ENCODE measurements at places on chromosomes 6 and 20.
A peak's percentile ranks its signal among the peaks of the same experiment; 100 is the strongest.

- DNase-seq: no peak
Measured at GRCh38 chr20:1144401-1145172, 26.2 kb downstream of the PSMF1 start.

DNA sequence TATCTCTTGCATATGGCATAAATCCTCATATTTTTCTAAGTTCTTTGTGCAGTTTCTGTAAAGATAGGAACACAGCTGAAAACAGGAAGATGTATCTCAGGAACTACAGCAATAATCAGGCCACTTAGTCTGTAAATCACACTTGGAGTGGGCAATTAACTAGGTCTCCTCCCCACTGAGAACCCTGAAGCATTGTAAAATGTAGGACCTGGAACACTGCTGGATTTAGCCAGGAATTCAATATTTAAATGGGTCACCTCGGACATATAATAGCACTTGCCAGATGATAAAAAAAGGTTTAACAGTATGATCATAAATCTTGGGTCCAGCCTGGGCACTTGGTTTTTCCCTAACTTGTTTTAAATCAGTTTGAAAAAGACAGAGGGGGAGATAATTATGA lies 155.0 kb downstream of the GRM1 start:
- DNase-seq: no peak

DNA sequence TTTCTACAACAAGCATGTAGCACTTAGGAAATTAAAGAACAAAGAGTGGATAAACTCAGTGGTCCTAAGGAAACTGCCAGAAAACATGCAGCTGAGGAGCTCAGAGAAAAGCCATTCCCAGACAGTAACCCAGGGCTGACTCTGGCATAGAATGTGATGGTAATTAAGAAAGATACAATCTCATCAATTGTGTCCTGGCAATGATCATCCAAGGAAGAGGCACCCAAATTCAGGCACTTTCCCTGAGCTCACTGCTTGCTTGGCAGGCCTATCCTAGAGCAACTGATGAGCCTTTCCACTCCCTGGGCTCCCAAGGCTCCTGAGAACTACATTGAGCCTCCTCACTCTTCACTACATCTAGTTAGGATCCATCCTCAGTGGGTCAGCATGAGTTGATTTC lies 16.2 kb downstream of the EIF2S2 start:
- no peak for DNase-seq

DNA sequence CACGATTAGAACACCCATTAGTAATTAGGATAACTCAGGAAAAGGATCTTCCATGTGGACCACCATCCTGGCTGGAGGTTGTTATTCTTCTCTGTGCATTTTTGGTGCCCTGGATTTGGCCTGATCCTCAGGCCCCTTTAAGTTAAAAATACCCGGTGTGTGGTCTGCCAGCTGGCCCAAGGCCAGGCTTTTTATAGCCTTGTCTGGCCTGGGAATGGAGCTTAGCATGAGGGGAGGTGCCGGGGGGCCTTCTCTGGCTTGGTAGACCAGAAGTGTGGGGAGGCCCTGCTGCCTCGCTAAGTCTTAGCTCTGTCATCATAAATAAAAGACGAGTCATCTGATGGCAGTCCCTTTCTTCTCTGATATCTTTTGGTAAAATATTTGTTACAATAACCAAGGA lies 71.4 kb downstream of the ARID1B start:
- no peak for DNase-seq

DNA sequence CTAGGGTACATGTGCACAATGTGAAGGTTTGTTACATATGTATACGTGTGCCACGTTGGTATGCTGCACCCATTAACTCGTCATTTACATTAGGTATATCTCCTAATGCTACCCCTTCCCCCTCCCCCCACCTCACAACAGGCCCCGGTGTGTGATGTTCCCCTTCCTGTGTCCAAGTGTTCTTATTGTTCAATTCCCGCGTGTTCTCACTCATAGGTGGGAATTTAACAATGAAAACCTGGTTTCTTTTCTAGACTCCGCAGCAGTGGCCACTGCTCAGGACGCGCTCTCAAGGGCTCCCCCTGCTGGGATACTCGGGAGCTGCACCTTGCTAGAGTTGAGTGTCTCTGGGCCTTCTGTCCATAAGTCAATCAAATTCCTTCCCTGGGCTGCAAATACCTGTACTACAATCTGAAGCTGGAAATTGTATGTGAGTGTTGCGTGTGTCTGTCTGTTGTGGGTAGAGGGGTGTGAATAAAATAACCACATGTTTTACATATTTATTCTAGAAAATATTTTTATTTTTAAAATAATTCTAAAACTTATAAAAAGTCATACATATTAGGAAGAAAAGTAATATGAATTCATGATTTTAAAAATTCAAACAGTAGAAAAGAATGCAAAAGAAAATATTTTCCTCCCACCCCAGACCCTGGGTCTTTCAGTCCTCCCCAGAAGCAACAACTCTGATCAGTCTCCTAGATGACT lies 8.2 kb upstream of the CEP250 start:
- DNase-seq: peak; percentile 84

DNA sequence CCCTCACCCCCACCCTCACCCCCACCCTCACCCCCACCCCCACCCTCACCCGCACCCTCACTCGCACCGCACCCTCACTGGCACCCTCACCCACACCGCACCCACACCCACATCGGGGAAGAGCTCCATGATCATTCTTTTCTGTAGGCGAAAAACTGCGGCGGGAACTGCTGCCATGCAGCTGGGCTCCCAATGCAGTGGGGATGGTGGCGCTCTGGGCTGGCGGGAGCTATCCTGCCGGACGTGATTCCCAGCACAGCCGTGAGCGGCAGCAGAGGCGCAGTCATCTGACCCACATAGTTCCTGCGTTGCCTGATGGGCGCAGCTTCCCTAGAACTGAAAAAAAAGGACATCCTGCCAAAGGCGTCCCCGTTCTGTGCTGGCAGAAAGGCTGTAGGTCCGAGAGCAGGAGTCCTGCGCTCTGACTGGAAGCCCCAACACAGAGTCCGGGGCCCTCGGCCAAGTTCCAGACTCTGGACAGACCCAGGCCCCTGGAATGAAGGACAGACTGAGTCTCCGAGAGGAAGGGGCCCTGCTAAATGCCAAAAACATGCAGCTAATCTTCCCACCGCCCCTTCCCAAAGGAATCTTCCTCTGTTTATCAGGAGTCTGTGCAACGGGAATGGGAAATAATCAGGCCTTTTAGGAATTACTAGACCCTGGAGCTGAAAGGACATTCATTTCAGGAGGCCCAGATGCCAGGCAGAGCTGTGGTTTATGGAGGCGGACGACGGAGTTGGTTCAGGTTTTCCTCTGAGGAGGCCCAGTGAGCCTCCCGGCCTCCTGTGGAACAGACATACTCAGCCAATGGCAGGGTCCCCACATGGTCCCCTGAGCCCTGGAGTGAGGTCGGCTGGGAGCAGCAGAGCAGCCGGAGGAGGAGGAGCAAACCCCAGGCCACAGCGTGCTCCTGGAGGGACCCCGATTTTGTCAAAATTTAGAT lies 14.1 kb upstream of the TCFL5 start:
- DNase-seq: no peak

DNA sequence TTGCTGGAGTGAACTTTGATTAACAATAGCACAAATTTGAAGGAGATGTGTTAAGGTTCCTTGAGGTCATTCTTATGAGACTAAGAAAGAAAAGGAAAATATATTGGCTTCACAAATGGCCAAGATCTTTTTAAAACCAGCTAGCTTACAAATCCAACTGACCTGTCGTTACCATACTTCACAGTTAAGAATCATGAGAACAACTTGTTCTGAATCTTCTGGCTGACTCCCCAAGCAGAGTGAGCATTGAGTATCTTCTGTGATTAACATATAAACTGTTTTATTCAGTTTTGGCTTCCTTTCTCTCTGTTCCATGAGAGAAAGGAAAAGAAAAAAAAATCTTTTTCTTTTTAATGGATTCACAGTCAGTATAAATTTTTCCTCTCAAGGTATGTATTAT lies 277.1 kb downstream of the KHDC1L start:
- DNase-seq: no peak

DNA sequence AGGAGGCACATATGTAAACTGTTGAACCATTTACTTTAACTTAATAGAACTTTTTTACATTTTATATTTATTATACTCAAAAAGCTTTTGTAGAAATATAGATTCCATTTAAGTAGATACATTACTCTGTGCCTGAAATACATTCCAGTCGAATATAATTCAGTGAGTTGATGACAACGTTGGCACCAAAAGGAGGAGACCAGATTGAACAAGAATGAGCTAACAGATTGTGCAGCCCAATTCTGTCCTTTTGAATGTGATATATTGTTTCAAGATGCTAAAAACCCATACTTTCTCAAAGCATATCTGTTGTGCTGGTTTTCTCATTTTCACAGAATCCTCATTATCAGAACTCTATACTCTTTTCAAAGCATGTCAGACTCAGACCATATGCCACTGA lies 147.4 kb upstream of the SIM1 start:
- DNase-seq: no peak

GRCh38 chr6:163955096-163955495 lies 540.6 kb downstream of the QKI start:
- no peak for DNase-seq

GRCh38 chr6:16157492-16157891 lies 28.6 kb downstream of the MYLIP start:
- no peak for DNase-seq

- no peak for DNase-seq
Measured at GRCh38 chr6:38897507-38897906, 151.1 kb upstream of the GLP1R start.

DNA sequence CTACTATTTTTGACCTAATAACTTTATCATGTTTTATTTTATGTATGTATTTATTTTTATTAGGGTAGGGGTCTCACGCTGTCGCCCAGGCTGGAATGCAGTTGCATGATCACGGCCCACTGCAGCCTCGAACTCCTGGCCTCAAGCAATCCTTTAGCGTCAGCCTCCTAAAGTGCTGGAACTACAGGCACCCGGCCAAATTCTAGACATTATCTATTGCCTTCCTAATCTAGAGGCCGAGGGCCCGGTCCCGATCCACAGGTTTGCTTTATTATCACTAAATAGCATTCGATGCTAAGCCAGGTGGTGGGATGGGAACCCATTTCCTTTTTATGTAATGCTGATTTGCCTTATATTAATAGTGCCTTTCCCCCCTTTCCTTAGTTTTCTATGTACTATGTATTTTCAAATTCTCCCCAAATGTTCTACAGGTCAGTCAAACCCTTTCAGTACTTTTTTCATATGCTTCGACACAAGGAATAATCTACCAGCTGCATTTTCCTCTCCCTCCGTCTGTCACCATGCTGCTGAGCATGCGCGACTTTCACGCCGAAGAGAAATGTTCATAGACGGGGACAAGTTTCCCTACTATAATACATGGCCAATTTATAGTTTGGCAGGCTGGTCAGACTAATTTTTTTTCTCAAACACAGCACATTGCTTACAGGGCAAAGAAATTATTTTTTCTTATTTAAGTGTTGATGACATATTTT lies 6.4 kb downstream of the SERPINB6 start:
- DNase-seq: no peak

- no peak for DNase-seq
Measured at GRCh38 chr20:23387118-23387443, 25.1 kb downstream of the GZF1 start.

DNA sequence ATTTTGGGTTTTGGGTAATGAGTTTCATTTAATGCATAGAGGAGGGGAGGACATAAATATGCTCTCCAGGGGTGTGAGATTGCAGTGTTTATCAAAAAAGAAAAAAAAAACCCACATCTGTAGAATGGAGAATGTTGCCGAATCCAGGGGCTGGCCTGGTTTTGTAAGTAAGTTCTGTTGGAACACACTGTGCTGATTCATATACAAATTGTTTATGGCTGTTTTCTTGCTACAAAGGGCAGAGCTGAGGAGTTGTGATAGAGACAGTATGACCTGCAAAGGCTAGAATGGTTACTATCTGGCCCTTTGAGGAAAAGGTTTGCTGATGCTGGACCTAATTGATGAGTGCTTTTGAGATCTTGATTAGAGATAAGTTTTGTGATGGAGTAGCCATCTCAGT lies 30.4 kb downstream of the SCAF8 start:
- DNase-seq: no peak

GRCh38 chr6:123117145-123117908 lies 121.3 kb downstream of the CLVS2 start:
- no peak for DNase-seq

- no peak for DNase-seq
Measured at GRCh38 chr20:53448875-53449274, 144.8 kb downstream of the ZNF217 start.

DNA sequence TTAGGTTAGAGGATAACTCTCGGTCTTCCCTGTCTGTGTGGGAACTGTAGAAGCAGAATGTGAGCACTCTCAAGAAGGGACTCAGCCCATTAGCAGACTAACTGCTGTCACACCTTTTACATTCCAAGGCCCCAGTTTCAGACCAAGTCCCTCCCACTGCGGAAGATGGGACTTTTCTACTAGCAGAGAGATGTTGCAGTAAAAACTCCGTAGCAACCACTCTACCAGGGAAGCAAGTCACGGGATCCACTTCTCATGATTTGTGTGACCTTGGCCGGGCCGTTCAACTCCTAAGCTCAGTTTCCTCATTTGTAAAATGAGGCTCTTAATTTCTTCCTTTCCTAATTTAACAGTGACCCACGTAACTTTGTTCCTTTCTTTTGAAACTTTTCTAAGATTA lies 77.1 kb upstream of the SLC4A11 start:
- no peak for DNase-seq

GRCh38 chr6:46419576-46420002 lies 71.7 kb downstream of the RCAN2 start:
- DNase-seq: no peak

DNA sequence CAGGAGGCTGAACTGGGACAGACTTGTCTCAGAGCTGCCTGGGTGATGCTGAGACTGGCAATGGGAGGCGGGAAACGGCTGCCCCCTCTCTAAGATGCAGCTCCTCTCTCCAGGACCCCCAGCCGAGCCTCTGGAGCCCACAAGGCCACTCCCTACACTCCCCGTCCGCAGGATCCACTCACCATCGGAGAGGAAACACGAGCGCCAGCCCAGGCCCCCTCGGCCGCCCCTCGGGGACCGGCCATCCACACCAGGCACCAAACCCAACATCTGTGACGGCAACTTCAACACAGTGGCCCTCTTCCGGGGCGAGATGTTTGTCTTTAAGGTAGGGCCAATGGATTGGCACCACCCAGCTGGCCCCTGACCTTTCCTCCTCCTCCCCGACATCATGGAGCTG lies 10.8 kb downstream of the MMP24OS start:
- DNase-seq: no peak

DNA sequence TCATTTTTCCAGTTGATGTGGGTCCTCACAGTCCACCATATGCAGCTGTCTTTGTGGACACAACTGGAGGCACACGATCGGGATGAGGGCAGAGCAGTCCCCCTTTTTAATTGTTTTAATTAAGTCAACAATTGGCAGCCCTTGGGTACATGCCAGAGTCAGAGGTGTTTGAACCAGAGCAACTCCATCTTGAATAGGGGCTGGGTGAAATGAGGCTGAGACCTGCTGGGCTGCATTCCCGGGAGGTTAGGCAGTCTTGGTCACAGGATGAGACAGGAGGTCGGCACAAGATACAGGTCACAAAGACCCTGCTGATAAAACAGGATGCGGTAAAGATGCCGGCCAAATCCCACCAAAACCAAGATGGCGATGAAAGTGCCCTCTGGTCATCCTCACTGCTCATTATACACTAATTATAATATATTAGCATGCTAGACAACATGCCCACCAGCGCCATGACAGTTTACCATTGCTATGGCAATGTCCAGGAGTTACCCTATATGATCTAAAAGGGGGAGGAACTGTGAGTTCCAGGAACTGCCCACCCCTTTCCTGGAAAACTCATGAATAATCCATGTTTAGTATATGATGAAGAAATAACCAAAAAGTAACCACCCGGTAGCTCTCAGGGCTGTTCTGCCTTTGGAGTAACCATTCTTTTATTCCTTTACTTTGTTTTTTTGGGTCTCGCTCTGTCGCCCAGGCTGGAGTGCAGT lies 31.8 kb upstream of the BLCAP start:
- DNase-seq: no peak
